IPS DF 6.9 (cell line): ENCODE measurements at places on chromosomes 7 and 10.

DNA sequence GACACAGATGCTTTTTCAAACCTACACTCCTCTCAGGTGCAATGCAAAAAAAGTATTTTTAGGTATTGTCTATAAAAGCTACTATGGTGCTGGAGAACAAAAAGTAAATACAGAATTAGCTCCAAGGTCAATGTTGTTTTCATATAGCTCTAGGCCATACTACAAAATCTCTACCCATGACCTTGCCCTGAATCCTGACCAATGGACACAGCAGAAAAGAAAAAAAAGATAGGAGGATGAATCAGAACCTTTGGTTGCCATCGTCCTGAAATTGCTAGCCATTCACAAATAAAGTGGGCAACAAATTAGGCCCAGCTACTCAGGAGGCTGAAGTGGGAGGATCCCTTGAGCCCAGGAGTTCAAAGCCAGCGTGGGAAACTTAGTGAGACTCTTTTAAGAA, 35.2 kb upstream of the RELN start:
- no peak for DNase-seq
- no peaks in the 10 kb centered on the region for H3K4me1 ChIP-seq
- H3K27me3 ChIP-seq, result no peaks in the 10 kb centered on the region
- no peak overlapping the region for H3K27ac ChIP-seq

DNA sequence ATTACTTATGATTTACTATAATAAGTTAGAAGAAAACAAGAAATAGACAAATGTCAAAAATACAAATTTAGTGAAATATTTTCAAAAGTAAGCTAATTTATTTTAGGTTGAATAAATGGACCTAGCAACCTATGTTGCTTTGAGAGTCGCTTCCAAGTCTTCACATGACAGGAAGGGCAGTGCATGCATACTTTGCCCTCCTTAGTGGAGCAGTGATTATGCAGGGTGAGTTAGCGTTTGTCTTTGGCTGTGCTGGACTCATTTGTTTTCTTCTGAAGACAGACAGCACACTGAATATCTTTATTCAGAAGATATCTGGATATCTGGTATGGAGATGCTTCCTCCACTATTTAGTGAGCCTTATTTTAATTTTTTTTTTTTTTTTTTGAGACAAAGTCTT, 102.5 kb downstream of the SRI start:
- no peaks in the 10 kb centered on the region for H3K27me3 ChIP-seq
- no peak overlapping the region for H3K27ac ChIP-seq
- no peaks in the 10 kb centered on the region for H3K36me3 ChIP-seq
- no peak overlapping the region for H3K4me3 ChIP-seq
- H3K4me1 ChIP-seq, result no peaks in the 10 kb centered on the region

- H3K27ac ChIP-seq, result no peak overlapping the region
- H3K27me3 ChIP-seq, result no peaks in the 10 kb centered on the region
- no peak overlapping the region for H3K4me3 ChIP-seq
- no peaks in the 10 kb centered on the region for H3K36me3 ChIP-seq
- no peak for DNase-seq
- H3K4me1 ChIP-seq, result no peaks in the 10 kb centered on the region; the same call in 1 of the 2 replicates
Measured at GRCh38 chr7:151850491-151851124, 26.3 kb downstream of the PRKAG2 start.

- H3K27me3 ChIP-seq, result peaks cover 12% of the 10 kb centered on the region
- H3K36me3 ChIP-seq, result no peaks in the 10 kb centered on the region
- peaks cover 6% of the 10 kb centered on the region for H3K4me1 ChIP-seq
- DNase-seq, result peak; percentile 54
- H3K4me3 ChIP-seq, result no peak overlapping the region
Measured at GRCh38 chr10:69449841-69450240, 1.4 kb upstream of the TSPAN15 start.
